ENCODE measurements at places on chromosomes 1 and 21.
A peak's percentile ranks its signal among the peaks of the same experiment; 100 is the strongest.

DNA sequence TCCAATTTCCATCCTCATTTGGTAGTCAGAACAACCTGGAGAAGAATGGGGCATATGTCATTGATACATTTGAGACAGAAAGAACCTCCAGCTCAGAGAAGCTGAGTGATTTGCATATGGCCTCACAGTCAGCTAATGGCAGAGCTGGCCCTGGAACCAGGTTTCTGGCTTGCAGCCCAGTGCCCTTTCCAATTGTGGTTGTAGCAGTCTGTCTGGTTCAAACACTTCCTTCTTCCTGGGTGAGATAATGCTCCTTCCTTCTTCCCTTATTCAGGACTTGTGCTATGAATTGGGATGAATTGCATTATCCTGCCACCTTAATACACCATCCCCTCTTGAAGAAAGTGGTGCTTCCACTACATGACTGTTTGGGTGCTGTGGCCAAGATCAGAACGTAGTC is 24.2 kb downstream of the SLC5A9 start:
- H3K4me3 ChIP-seq: no peak overlapping the region
- H3K4me1 ChIP-seq: peaks cover 3% of the 10 kb centered on the region
- no peaks in the 10 kb centered on the region for H3K27me3 ChIP-seq
- no peak overlapping the region for H3K27ac ChIP-seq
- DNase-seq: no peak
- H3K36me3 ChIP-seq: no peaks in the 10 kb centered on the region

DNA sequence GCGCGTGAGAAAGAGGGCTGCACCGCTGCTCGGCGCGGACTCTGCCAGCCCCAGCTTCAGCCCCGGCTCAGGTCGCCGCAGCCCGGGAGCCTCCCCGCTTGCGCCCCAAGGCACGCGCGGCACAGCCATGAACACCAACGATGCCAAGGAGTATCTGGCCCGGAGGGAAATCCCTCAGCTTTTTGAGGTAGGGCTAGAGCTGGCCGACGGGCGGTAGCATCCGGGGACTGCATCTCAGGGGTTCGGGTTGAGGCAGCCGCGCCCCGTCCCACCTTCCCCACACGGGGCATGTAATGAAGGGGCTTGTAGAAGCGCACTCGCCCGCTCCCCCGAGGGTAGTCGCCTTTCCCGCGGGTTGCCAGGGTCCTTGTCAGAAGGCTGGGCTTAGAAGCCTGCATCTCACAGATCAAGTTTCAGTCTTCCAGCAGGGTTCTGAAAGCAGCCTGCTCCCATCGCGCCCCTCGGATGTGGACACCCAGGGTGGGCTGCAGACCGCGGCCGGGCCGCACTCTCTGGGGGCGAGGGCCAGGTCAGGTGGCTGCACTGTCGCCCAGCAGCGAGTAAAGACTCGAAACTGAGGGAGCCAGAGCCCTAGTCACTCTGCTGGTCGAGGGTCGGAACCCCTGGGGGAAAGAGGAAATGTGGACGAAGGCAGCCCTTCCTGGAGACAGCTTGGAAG is 507 bp downstream of the AK5 start:
- peak overlapping the region; percentile 69 for H3K4me3 ChIP-seq
- H3K36me3 ChIP-seq: no peaks in the 10 kb centered on the region
- H3K27ac ChIP-seq: peak overlapping the region; percentile 51
- peak; percentile 17 for DNase-seq

- peaks cover 4% of the 10 kb centered on the region for H3K4me1 ChIP-seq
- H3K36me3 ChIP-seq: no peaks in the 10 kb centered on the region
- H3K27ac ChIP-seq: no peak overlapping the region
- H3K4me3 ChIP-seq: no peak overlapping the region
- DNase-seq: peak; percentile 64
- peaks cover 56% of the 10 kb centered on the region for H3K27me3 ChIP-seq
Observed at GRCh38 chr1:11858968-11859871, 475 bp upstream of the NPPB start.

- no peaks in the 10 kb centered on the region for H3K4me1 ChIP-seq
- no peak overlapping the region for H3K4me3 ChIP-seq
- no peaks in the 10 kb centered on the region for H3K36me3 ChIP-seq
- DNase-seq: no peak
- H3K27ac ChIP-seq: no peak overlapping the region
Observed at GRCh38 chr1:219753914-219754313, 141.0 kb upstream of the ZC3H11B start.

DNA sequence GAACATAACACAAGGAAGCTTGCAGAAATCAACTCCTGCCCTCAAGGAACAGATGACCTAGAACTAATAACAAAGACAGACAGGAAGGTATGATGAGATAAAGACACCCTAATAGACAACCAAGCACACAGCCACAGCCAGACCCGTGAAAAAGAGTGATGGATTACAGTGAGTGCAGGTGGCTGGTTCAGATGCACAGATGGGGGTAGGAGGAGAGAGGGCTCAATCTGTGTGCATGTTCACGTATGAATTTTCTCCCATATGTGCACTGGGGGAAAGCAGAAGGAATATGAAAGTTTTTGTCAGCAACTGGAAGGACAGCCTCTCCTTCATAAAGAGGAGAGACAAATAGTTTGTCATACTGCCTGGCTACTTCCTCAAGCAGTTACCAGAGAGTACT is 367.1 kb downstream of the PBX1 start:
- H3K27me3 ChIP-seq: no peaks in the 10 kb centered on the region
- no peak overlapping the region for H3K4me3 ChIP-seq
- no peaks in the 10 kb centered on the region for H3K36me3 ChIP-seq
- no peak overlapping the region for H3K27ac ChIP-seq

- no peak overlapping the region for H3K27ac ChIP-seq
- no peaks in the 10 kb centered on the region for H3K27me3 ChIP-seq
- H3K4me3 ChIP-seq: no peak overlapping the region
- H3K36me3 ChIP-seq: no peaks in the 10 kb centered on the region
- DNase-seq: no peak
Observed at GRCh38 chr1:168621356-168621755, 45.0 kb downstream of the XCL1 start.

DNA sequence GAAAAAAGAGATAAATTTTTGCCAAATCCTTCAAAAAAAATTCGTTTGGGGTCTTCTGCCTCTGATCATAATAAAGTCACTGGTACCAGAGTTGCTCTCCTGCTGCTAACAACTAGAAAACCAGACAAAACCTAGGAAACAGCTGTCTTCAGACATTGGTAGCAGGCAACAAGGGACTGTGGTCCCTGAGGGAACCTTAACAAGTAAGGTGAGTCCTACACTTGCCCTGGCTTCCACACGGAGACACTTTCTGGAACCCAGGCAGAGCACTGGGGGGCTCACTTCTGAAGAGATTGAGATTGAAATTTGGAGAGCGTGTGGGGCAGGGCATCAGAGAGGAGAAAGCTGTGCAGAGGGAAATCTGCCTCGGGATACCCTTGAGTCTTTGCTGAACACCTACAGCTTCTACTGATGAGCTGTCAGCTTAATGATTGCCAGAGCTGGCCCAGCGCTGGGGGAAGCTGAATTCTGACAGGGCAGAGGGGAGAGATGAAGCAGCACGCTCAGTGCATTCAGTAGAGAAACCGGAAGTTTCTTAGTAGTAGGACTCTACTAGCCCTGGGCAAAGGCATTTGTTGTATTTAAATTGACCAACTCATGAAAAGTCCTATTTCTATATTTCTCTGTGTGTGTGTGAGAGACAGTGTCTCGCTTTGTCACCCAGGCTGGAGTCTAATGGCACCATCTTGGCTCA is 18.5 kb upstream of the FAM89A start:
- H3K27me3 ChIP-seq: no peaks in the 10 kb centered on the region
- no peaks in the 10 kb centered on the region for H3K36me3 ChIP-seq
- DNase-seq: no peak

- no peak for DNase-seq
- no peak overlapping the region for H3K27ac ChIP-seq
- H3K4me1 ChIP-seq: peaks cover 6% of the 10 kb centered on the region
- H3K36me3 ChIP-seq: no peaks in the 10 kb centered on the region
- no peak overlapping the region for H3K4me3 ChIP-seq
Observed at GRCh38 chr1:34787461-34788420, 5.1 kb upstream of the GJA4 start.

DNA sequence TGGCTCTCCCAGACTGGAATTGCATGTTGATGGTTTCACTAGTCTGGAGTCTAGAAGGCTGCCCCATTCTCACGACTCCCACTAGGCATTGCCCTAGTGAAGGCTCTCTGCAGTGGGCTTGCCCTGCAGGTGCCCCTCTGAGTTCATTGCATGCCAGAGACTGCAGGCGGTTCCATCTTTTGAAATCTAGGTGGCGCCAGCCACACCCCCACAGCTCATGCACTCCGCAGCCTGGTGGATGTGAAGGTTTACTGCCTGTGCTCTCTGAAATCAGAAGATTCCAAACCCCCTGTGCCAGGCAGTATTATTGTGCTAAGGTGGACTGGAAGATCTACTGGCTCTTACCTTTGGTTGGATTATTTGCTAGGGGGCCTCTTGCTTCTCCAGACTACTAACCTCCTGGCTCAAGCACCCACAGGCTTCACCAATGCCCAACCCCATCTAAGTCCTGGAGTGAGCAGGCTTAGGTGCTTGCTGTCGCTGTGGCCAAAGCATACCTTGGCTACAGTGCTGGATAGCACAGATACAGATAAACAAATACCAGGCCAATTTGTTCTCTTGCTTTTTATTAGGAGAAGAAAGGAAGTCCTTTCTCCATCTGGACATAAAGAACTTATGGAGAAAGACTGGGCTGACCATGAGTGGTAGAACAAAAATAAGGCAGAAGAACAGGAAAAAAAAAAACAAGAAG is 83.5 kb upstream of the SIM2 start:
- no peak overlapping the region for H3K27ac ChIP-seq
- peaks cover 3% of the 10 kb centered on the region for H3K27me3 ChIP-seq
- no peak for DNase-seq
- H3K4me3 ChIP-seq: no peak overlapping the region
- no peaks in the 10 kb centered on the region for H3K36me3 ChIP-seq
- H3K4me1 ChIP-seq: no peaks in the 10 kb centered on the region

DNA sequence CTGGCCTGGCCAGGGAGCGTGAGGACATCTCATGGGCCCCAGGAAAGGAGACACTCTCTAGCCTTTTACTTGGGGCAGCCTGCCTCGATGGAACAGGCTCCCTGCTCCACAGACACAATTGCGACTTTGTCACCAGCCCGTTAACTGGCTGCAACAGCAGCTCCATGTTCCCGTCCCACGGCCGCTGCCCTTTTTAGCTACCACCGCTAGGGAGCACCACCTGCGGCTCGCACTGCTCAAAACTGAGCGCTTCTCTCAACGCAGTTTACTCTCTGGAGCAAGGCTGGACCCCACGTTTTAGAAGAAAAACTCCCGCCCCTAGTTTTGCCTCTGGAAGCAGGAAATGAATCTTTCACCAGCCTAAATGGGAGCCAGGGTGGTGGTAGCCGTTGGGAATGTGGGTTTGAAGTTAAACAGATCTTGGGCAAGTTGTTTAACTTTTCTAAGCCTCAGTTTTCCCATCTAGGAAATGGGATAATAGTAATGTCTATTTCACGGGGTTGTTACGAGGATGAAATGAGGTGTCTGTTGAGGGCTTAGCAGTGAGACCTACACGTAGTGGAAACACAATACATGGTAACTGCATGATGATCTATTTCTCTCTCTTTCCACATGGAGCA is 3.5 kb upstream of the LRRC38 start:
- no peak overlapping the region for H3K27ac ChIP-seq
- H3K36me3 ChIP-seq: no peaks in the 10 kb centered on the region
- DNase-seq: no peak

- DNase-seq: no peak
- H3K27ac ChIP-seq: no peak overlapping the region
- H3K4me3 ChIP-seq: no peak overlapping the region
- no peaks in the 10 kb centered on the region for H3K27me3 ChIP-seq
- no peaks in the 10 kb centered on the region for H3K4me1 ChIP-seq
- H3K36me3 ChIP-seq: no peaks in the 10 kb centered on the region
Observed at GRCh38 chr1:25157846-25158245, 74.5 kb downstream of the SYF2 start.

DNA sequence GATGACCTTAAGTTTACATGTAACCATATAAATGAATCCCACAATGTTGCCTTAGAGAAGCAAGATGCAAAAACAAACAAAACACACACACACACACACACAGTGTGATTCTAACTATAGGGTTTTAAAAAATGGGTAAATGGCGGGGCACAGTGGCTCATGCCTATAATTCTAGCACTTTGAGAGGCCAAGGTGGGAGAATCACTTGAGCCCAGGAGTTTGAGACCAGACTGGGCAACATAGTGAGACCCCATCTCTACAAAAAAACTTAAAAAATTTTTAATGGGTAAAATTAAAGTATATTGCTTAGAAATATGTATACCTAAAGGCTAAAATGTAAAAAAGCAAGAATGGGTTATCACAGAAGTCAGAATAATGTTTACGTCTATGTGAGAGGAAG is 15.8 kb downstream of the KMO start:
- H3K4me1 ChIP-seq: peaks cover 12% of the 10 kb centered on the region
- H3K27me3 ChIP-seq: no peaks in the 10 kb centered on the region
- no peaks in the 10 kb centered on the region for H3K36me3 ChIP-seq
- no peak overlapping the region for H3K27ac ChIP-seq
- no peak overlapping the region for H3K4me3 ChIP-seq

DNA sequence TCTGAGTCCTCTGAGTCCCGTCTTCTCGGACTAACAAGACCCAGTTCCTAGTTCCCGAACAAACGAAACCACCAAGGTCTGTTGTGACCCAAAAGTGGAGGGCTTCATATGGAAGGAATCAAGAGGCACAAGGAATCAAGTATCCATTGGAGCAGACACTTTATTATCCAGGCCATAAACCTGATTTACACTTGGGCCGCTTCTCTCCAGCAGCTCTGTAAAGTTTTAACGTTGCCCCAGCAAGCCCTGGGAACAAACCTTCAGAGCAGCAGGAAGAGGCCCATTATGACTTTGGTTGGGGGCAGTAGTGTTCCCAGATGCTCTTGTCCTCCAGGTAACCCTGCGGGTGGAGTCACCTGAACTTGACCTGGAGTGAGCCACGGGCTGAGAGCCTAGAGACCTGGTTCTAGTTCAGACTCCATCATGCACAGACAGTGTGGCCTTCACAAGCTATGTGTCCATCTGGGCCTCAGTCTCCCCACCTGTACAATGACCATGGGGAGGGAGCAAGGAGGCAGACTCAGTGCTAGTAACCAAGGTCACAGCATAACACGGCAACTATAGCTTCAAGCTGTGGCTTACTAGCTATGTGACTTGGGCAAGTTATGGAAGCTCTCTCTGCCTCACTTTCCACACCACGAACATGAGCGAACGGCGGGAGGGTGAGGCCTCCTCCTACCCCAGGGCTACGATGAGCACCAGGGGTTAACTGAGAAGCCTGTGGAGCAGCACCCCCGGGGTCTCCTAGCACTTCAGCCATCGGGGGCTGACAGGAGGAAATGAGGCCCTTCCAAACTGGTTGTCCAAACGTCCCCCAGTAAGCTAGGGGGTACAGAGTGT is 95.7 kb downstream of the GLIS1 start:
- no peaks in the 10 kb centered on the region for H3K36me3 ChIP-seq
- H3K27ac ChIP-seq: no peak overlapping the region
- no peaks in the 10 kb centered on the region for H3K4me1 ChIP-seq
- no peak overlapping the region for H3K4me3 ChIP-seq
- no peaks in the 10 kb centered on the region for H3K27me3 ChIP-seq

GRCh38 chr1:109248797-109249629 is at the start of gene CELSR2:
Gene CELSR2, plus strand, starts transcription at chr1:109249539. Its CDS starts 541 bp downstream, at chr1:109250080.
- H3K27ac ChIP-seq: no peak within 1 kb of the TSS
- DNase-seq: peak; percentile 53
- peaks cover 20% of the 10 kb centered on the region for H3K4me1 ChIP-seq
- H3K27me3 ChIP-seq: peaks cover 13% of the 10 kb centered on the region
- no peaks in the 10 kb centered on the region for H3K36me3 ChIP-seq

GRCh38 chr1:97905141-97905940 is 15.5 kb downstream of the DPYD start:
- H3K27ac ChIP-seq: no peak overlapping the region
- no peak overlapping the region for H3K4me3 ChIP-seq
- H3K27me3 ChIP-seq: no peaks in the 10 kb centered on the region
- DNase-seq: no peak

GRCh38 chr1:12480041-12480440 is 138.0 kb downstream of the DHRS3 start:
- no peaks in the 10 kb centered on the region for H3K27me3 ChIP-seq
- no peak for DNase-seq
- no peak overlapping the region for H3K4me3 ChIP-seq
- peaks cover 52% of the 10 kb centered on the region for H3K4me1 ChIP-seq

All from CD4-positive, alpha-beta T cell (primary cell).